AG09309 (cell line): ENCODE measurements at places on chromosomes 4 and X.

DNA sequence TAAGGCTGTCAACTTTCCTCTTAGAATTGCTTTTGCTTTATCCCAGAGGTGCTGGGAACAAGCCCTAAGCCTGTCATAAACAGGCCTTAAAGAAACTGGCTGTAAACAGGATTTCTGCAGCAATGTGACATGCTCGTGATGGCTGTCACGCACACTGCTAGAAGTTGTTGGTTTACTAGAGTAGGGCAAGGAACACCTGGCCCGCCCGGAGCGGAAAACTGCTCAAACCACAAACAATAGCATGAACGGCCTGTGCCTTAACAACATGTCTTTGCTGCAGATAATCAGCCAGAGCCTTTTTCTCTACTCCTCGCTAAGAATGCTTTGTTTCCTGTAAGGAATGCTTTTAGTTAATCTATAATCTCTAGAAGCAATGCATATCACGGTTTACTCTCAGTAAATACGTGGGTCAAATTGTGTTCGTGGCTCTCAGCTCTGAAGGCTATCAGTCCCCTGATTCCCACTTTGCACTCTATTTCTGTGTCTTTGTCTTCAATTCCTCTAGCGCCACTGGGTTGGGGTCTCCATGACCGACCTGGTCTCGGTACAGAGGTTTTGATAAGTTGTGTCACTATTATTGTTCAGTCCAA is 318.3 kb downstream of the GLUD2 start:
- no peak for DNase-seq

DNA sequence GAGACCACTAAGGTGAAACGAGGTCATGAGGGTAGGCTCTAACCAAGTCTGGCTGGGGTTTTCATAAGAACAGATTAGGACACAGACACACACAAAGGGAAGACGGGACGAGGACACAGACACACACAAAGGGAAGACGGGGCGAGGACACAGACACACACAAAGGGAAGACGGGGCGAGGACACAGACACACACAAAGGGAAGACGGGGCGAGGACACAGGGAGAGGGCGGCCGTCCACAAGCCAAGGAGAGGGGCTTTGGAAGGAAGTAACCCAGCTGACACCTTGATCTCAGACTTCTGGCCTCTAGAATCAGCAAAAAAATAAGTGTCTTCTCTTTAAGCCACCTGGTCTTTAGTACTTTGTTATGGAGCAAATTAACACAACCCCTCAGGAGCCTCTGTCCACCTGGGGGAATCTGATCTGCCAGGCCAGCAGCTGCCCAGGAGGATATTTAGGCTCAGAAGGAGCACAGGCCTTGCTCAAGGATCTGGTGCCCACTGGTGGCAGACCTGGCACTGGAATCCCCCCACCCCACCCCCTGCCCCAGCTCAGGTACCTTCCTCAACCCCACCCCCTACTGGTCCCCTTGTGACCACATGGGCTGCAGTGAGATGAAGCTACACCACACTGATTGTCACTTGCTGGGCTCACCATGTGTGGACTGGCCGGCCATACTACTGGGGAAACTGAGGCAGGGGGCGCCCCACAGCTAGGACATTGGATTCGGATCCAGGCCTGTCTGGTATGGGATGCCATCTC is 2.8 kb downstream of the ABLIM2 start:
- no peak for DNase-seq

GRCh38 chrX:139094671-139095592 is 383.4 kb upstream of the FGF13 start:
- DNase-seq: no peak

GRCh38 chr4:28784188-28784587 is 1923.5 kb downstream of the STIM2 start:
- DNase-seq: no peak
